Activated CD4-positive, alpha-beta memory T cell treated with anti-CD3 and anti-CD28 coated beads, Interleukin-2, amount 10 ng/mL, durations not matched to agents 7 days and 5 days (primary cell): ENCODE measurements at places on chromosomes 2 and 18. TPM values are rescaled to one million over a fixed set of nuclear protein-coding genes. Genes with fewer than 3 reads are reported as not detected.

GRCh38 chr2:142280831-142281230 is 150.0 kb upstream of the LRP1B start:
- H3K27me3 ChIP-seq, result no peaks in the 10 kb centered on the region
- H3K27ac ChIP-seq, result no peak overlapping the region
- no peak overlapping the region for H3K4me3 ChIP-seq
- no peak for DNase-seq
- no peaks in the 10 kb centered on the region for H3K36me3 ChIP-seq

GRCh38 chr2:10371441-10372196 is 68.9 kb downstream of the HPCAL1 start:
- H3K36me3 ChIP-seq, result no peaks in the 10 kb centered on the region
- no peak overlapping the region for H3K4me3 ChIP-seq
- H3K27me3 ChIP-seq, result no peaks in the 10 kb centered on the region

CCL20 gene
- total RNA-seq, result 3.6 TPM

- DNase-seq, result no peak
- no peak overlapping the region for H3K27ac ChIP-seq
- H3K4me1 ChIP-seq, result peaks cover 44% of the 10 kb centered on the region
Measured at GRCh38 chr2:157866202-157866601, 9.9 kb downstream of the ACVR1 start.

GRCh38 chr18:70362258-70362657 is 73.4 kb downstream of the SOCS6 start:
- no peak overlapping the region for H3K27ac ChIP-seq
- H3K36me3 ChIP-seq, result no peaks in the 10 kb centered on the region
- H3K4me1 ChIP-seq, result no peaks in the 10 kb centered on the region
- no peak overlapping the region for H3K4me3 ChIP-seq

GRCh38 chr2:229054311-229054710 is 216.8 kb downstream of the PID1 start:
- DNase-seq, result no peak
- H3K4me3 ChIP-seq, result no peak overlapping the region
- H3K27ac ChIP-seq, result no peak overlapping the region
- H3K4me1 ChIP-seq, result no peaks in the 10 kb centered on the region
- H3K36me3 ChIP-seq, result no peaks in the 10 kb centered on the region
- no peaks in the 10 kb centered on the region for H3K27me3 ChIP-seq

DNA sequence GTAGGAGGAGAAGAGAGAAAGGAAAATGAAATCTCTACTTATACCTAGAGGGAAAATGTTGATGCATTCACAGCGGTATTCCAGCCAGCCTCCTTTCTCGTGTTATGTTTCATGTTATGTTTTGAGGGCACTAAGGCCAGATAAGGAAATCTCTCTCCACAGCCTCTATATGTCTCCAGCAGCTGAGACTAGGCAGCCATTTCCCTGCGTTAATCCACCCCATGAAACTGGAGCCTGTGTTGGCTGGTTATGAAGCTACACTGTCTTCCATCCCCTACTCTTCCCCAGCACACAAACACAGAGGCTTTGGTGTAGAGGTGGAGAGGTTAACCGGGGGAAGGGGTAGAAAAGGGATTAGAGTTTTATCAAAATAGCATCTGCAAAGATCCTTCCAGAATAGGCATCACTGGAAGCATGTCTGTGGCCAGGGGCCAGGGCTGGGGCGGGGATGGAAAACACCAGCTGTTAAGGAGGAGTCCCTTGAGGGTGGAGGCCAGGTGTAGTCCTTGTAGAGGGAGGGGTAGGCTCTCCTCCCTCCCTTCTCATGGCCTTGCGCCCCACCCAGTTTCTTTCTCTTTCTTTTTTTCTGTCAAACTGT is 100.9 kb upstream of the TNP1 start:
- no peaks in the 10 kb centered on the region for H3K4me1 ChIP-seq
- no peak overlapping the region for H3K4me3 ChIP-seq
- H3K27me3 ChIP-seq, result peaks cover 7% of the 10 kb centered on the region
- no peak overlapping the region for H3K27ac ChIP-seq
- DNase-seq, result no peak
- H3K36me3 ChIP-seq, result no peaks in the 10 kb centered on the region
